RWPE1 (cell line): ENCODE measurements at places on chromosomes 16 and 17.
A peak's percentile ranks its signal among the peaks of the same experiment; 100 is the strongest.

DNA sequence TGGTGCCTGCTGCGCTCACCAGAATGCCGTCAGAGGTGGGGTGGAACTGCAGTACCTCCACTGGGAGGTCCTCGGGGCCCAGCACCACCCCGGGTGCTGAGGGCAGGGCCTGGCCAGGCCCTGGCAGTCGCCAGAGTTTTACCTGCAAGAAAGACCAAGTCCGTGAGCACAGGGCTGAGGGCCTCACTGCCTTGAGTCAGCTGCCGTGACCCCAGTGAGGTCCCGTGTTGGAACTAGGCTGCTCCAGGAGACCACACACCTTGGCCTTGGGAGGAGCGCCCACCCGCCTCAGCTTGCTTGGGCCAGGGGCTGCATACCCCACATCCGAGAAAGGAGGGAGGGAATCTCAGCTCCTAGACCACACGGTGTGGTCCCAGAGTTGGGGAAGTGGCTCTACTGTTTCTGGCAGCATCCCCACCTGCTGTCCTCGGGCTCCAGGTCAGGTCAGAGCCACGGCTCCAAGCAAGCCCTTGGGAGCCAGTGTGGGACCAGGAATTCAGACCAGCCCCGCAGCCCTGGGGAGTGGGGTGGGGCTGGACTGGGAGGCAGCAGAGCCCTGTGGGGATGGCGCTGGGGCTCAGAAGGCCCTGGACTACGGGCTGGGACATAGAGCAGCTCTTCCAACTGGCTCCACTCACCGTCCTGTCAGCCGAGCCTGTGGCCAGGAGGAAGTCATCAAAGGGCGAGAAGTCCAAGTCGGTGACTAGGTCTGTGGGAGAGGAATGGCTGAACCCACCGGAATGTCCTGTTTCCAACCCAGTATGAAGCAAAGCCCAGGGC is 8.7 kb downstream of the CORO7 start:
- no peak for DNase-seq

DNA sequence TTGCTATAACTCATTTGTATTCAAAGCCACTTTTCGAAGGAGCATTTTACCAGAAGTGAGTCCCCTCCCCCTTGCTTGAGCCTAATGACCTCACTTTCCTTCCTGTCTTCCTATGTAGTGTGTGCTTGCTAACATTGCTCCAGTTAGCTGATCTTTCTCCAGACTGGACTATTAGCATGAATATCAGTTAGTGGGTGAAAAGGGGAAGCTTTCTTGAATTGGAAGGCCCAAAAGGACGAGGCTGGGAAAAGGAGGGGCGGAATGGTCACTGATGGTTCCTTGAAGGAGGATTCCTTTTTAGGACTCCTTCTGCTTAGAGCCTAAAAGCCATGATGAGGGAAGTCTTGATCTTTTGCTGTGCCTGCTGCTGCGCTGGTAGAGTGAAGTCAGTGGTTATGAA is 11.9 kb downstream of the MAP3K3 start:
- no peak for DNase-seq

DNA sequence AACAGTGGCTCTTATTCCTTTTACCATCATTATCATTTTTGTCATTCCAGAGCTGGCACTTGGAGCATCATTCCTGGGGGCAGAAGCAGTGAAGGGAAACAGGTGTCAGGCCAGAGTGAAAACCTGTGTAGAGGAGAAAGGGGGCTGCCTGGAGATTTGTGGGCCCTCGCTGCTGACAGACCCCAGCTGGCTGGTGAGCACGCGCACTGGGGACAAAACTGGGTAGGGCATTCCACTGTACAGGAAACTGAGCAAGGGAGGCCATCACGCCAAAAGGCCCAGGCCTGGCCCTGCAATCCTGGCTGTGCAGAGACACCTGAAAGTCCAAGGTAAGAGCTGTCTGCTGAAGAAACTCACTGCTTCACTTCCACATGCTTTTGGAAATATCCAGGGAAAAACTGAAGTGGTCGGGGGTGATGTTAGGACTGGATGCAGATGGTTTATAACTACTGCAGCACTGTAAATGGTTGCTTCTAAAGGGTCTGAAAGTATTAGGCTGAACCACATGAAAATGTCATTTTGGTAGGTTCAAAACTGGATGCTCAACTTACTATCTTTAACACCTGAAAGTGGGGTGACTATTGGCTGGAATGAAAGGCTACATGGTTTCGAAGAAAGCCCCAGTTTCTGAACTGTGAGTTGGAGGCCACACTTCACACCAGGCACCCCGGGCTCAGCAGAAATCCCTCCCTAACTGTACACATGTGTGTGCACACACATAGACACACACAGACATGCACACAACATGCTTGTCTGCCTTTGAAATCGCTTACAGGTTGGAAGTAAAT is 225.0 kb downstream of the C16orf78 start:
- no peak for DNase-seq

DNA sequence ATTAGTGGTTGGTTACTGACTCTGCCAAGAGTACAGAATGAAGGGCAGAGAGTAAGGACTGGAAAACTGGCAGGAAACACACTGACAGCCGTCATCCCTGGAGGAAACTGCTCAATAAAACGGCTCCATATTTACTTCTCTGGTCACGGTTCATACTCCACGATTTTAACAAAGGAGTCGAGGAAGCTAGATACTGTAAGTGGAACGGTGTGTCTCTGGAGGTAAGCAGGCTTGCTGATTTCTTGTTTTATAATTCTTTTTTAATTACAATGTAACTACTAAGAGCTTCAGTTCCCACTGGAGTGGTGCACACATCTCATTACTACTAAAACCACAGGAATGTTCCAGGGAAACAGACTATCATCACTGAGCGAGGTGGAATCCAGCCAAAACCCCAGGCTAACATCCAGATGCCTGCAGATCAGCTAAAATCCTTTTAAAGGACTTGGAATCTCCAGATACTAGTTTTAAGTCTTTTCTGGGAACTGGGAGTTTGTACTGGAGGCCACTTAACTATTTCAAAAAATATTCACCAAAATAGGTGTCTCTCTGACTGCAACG is 17.8 kb downstream of the SERPINF1 start:
- DNase-seq, result peak; percentile 88

GRCh38 chr17:57315061-57316015 is 59.0 kb downstream of the MSI2 start:
- no peak for DNase-seq

DNA sequence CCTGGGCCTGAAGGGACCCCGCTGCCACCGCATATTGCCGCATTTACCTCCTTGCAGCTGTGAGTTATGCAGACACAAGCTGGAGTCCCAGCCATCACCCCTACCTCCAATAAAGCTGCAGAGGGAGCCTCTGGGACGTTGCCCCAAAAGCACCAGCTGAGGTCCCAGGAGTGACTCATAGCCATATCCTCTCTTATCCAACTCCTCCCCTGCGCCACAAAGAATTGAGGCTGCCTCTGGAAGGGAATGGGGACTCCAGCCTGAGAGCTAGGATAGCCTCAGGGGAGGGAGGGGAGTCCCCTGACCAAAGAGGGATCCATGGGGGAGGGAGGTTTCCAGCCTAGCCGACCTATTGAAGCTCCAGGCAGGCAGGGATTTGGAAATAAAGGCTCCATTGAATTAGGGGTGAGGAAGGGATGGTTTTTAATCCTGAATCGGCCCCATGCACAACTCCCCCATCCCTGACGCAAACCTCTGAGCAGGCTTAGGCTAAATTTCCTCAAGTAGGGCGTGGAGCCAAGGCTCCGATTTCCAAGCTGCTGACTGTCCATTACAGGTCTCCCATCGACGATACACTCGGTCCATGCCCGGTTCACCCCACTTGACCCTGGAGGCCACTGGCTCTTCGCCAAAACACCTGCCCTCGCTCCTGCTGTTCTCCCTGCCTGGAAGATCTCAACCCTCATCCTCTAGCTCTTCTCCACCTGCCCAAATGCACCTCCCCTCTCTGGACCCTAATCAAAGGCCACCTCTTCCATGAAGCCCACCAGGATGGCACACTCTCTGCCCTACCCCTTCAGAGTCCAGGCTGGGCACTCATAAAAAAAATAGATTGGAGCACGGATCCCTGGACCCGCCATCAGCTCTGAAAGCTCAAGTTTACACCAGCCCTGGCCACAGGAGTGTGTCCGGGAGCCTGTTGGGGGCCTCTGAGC is 27.5 kb downstream of the PIMREG start:
- peak; percentile 80 for DNase-seq

DNA sequence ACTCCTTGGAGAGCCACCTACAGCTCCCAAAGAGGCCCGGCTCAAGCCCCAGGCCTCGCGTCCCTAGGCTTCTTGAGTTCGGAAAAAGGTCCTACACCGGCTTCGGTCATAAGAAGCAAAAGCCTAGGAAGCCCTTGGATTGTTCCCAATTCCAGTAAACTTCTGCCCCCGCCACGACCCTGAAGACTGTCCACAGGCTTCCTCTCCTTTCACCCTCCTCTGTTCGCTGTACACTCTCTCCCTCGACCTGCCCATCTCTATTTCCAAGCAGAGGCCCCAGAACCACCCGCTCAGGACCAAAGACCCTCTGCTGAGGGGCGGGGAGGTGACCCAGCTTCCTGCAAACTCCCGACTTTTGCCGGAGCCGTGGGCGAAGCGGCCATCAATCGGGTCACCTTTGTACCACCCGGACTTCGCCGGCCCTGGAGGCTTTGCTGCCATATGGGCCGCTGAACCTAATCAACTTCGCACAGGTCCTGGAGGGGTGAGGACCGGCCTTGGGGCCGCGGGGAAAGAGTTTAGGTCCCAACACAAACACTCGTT is 2.7 kb downstream of the HOXB2 start:
- no peak for DNase-seq
